ENCODE measurements at places on chromosomes 3 and 15.

- DNase-seq, result no peak
Observed at GRCh38 chr3:168591587-168591986, 495.9 kb upstream of the GOLIM4 start.

DNA sequence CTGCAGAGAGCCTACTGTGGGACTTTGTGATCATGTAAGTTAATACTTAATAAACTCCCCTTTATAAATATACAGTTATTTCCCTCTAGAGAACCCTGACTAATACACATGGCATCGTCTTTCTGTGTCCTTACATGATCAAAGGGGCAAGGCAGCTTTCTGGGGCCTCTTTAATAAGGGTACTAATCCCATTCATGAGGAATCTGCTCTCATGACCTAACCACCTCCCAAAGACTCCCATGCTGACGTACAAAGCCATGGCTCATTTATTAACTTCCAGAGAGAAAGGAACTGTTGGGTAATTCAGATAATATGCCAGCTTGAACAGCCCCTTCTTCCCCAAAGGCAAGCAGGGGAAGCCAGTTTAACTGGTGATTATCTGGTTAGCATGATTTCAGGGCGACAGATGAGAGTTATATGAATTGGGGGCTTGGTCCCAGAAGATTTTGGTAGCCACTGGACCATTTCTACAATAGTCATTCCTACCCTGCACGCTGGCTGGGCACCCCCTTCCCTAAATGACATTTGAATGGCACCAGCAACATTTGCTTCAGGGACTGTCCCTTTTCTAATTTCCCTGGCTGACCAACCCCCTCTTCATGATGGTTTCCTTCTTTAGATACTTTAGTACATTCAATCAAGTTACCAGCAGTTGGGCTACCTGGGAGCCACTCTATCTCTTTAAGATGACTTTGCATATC lies 83.6 kb upstream of the C3orf80 start:
- no peak for DNase-seq

DNA sequence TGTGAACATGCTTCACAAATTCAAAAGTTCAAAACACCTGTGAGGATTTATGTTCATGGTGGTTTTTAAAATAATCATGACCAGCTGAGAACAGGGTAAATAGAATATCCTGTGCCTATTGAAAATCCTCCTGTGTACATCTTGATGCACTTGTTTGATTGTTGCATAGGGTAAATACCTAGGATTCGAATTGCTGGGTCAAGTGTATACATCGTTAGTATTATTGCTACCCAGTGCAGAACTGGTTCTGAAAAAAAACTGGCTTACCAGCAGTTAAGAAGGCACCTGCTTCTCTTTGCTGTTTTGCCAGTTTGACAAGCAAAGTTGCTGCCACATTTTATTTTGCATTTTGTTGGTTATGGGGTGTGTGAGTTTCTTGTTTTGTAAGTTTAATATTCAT lies 272.6 kb downstream of the CLSTN2 start:
- no peak for DNase-seq

DNA sequence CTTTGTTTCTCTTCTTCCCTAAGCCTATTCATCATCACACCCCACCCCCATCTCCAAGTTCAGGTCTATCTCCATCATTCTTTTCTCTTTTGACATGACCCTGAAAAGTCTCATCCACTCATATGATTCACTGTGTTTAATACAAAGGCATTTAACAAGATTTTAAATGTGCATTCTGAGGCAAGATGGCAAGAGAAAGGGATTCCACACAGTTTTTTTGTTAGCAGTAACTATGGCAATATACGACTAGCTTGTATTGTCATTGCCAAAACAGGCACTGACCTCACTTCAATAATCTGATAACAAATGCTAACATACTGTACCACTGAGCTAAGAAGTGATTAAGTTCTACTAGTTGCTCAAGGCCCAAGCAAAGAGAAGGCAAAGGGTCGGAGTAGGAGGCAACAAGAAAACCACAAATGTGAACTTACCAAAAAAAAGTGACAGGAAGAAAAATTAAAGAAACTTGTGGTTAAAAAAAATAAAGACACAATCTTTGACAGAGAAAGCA lies 53.2 kb downstream of the FBN1 start:
- no peak for DNase-seq

DNA sequence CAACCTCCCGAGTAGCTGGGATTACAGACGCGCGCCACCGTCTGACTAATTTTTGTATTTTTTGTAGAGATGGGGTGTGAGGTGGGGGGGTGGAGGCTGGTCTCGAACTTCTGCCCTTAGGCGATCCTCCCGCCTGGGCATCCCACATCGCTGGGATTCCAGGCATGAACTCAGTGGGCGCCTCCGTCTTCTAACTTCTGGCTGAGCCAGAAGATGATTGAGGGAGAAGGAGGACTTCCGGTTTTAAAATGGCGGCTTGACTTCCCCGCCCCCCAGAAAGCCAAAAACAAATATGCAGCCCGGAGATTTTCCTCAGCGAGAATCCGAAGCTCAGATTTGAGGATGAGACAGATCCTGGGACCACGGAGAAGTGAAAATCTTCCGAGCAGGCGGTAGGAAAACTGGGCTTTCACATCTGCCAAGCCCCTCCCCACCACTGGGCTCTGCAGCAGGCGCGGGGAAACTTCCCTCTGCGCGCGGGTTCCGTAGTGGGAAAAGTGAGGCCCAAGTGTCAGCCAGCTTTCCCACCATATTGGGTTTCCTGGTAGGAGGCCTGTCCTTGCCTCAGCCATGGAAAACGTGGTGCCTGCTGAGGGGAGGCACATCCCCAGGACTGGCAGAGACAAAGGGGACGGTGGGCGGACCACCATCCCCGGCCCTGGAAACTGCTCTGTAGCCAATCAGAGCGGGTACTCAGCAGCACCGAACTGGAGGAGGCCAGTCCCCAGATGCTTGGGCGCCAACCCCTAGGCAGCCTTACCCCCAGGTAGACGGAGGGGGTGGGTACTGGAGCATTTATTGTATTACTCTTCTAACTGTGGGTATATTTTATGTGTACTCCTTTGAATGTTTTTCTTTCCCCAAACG lies 17.3 kb downstream of the CHST14 start:
- no peak for DNase-seq

- no peak for DNase-seq
Observed at GRCh38 chr15:66625974-66626373, 60.2 kb upstream of the LCTL start.

DNA sequence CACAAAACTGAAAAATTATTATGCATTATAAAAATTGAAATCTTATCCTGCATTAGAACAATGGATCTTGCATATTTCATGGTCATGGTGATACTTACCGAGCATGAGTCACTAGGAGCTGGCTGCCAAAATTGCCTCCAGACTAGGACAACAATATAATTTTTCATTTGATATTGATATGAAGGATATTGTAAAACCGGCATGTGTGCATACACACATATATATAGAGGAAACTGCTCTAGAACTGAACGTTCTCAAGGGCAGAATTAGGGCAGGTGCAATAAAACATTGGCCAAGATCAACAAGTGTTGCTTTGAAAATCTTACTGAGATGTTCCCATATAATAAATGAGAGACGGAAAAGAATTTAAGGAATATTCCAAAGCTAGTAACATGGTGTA lies 319.4 kb upstream of the POU1F1 start:
- DNase-seq, result no peak

DNA sequence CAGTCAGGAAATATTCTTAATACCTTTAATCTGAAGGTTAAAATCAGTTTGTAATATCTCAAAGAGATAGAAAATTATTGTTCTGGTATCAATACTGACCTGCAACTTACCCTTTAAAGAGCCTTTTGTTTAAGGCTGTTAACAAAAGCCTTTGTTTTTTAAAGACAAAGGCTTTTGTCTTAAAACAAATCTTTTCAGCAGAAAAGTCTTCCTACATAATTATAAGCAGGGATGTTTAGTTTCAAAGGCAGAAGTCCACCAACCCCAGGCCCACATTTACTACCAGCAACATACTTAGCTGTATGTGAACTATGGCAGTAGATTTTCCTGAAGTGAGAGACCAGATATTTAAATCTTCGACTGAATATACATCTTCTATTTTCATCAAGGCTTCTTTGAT lies 36.2 kb downstream of the SLC30A4 start:
- no peak for DNase-seq

- peak; percentile 33 for DNase-seq
Observed at GRCh38 chr3:152183473-152183872, 85.3 kb upstream of the MBNL1 start.

DNA sequence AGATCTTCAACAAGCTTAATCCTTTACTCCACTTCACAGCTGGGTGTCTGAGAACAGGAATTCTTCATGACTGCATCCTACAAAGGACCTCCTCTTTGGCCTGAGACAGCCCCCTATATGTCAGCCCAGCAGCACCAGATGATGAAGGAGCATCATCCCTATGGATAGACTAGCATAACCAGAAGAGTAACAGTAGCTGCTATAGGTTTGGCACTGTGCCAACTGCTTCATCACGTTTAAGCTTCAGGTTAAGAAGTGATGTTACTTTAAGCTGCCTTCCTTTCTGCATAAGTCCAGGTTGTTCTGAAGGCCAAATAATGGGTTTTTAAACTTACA lies 50.6 kb downstream of the CMSS1 start:
- DNase-seq, result no peak

DNA sequence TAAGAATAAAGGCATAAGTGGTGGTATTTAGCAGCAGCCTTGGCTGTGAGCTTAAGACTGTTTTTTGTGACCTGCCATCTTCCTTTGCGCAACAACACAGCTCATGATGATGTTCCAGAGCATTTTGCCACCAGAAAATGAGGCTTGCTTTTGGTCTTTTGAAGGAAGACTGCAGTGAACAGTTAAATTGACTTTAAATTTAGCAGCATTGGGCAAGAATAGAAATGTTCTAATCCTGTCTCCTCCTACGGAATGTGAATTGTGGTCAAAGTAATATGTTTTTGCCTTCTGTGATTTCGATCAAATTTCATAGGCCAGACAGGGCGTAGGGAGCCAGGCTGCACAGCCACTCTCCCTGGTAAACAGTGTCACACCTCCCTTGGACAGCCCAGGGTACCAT lies 460.7 kb upstream of the RASGRP1 start:
- DNase-seq, result no peak

DNA sequence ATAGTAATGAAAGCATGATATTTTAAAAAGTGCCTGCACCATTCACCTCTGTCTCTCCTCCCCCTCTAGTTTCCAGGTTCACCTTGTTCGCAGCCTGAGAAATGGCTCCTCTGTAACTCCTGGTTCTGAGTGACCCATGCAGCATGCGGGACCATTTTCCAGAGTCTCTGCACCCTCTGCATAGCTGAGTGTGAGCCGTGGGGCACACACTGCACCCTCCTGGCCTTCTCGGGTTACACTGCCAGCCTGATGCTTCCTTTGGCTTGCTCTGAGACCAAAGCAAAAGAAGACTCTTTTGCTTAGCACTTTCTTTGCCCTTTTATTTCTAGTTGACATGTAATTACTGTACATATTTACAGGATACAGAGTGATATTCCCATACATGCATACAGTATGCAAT lies 287.3 kb downstream of the GABRG3 start:
- no peak for DNase-seq

DNA sequence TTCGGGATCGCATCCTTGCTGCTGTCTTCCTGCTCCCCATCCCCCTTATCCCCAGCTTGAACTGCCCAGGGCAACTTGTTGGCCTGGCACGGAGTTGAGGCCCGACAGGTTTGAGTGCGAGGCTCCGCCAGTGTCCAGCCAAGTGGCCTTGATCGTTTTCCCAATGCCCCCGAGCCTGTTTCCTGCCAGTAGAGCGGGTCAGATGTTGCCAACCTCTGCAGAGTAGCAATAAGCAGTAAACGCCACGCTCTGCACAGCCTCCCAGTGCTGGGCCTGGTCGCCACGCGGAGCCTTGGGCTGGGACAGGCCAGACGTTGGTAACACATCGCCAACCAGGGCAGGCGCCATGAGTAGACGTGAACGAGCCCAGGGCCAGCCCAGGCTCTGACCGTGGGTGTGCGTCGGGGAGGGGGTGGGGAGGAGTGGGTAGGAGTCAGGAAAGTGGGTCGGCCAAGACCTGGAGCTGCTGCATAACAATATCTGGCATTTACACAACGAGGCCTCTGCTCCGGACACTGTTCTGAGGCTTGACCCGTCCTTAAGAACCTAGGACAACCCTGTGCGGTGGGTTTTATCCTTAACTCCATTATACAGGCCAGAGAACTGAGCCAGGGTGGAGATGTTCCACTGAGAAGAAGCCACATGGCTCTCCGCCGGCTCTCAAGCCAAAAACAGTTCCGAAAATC lies 444 bp upstream of the ABHD14A start:
- DNase-seq, result no peak

DNA sequence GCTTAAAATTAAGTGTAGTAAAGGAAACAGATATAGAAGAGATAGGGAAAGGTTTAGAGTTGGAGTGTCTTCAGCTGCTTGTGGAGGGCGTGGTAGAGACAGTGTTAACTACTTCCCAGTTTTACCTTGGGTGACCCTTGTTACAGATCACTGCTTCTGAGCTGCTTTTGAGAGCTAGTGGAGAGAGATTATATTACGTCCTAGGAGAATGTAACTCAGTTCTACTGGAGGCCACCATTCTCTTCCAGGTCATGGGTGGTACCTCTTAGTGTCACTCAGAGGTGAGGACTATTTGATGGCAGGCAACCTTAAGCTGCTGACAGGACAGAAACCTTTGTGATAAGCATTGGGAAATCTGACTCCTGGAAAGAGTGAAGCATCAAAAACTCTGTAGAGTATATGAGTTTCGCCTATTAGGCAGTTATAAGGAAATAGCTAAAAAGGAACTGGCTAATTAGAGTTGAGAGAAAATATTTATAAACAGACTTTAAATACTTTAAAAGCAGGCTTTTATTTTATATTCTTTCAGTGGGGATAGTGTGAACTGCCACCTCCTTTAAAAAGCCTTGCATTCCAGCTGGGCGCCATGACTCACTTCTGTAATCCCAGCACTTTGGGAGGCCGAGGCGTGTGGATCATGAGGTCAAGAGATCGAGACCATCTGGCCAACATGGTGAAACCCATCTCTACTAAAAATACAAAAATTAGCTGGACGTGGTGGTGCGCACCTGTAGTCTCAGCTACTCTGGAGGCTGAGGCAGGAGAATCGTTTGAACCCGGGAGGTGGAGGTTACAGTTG lies 106.5 kb downstream of the ZNF609 start:
- no peak for DNase-seq

DNA sequence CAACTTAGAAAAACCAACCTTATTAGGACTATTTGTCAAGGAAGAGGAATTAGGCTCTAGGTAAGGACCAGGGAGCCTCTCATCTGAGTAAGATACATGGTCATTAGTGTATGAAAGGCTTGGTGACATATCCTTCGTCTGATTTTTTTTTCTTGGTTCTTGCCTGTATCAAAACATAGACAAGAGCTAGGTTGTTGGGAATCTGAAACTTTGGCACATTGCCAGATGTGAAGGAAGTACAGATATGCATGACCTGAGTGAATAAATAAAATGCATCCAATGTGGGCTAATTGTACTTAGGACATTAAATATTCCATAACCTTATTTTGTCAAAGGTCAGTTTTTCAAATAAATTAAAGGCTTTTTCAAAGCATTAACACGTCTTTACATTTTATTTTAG lies 151.8 kb downstream of the SYNPR start:
- no peak for DNase-seq

GRCh38 chr15:68353421-68354135 lies 76.0 kb downstream of the FEM1B start:
- DNase-seq, result no peak
